Mesothelial cell of epicardium (in vitro differentiated cells): ENCODE measurements at places on chromosomes 7 and 10. TPM values are rescaled to one million over a fixed set of nuclear protein-coding genes. Genes with fewer than 3 reads are reported as not detected.
A peak's percentile ranks its signal among the peaks of the same experiment; 100 is the strongest.

COL1A2 gene
- 2,538 to 2,739 TPM (median 2,734 TPM) in 3 replicates for total RNA-seq

RADIL gene
- total RNA-seq: 3.3 to 4.2 TPM (median 4.0 TPM) in 3 replicates

PDLIM1 gene
- total RNA-seq: 121 to 131 TPM (median 122 TPM) in 3 replicates

BAG3 gene
- total RNA-seq: 22.2 to 23.3 TPM (median 23.0 TPM) in 3 replicates

SLC13A1 gene
- not detected in 3 replicates for total RNA-seq

ZPBP gene
- total RNA-seq: not detected in 3 replicates

LRRC4 gene
- total RNA-seq: 2.3 to 3.2 TPM (median 2.9 TPM) in 3 replicates

C7orf33 gene
- not detected in 3 replicates for total RNA-seq

ITPRID1 gene
- total RNA-seq: not detected in 3 replicates

MAGI2 gene
- 36.9 to 38.4 TPM (median 37.8 TPM) in 3 replicates for total RNA-seq

- no peak for DNase-seq
- H3K27me3 ChIP-seq: no peaks in the 10 kb centered on the region
- no peak overlapping the region for H3K27ac ChIP-seq
Observed at GRCh38 chr7:159040912-159041711, 103.6 kb downstream of the VIPR2 start.

DNA sequence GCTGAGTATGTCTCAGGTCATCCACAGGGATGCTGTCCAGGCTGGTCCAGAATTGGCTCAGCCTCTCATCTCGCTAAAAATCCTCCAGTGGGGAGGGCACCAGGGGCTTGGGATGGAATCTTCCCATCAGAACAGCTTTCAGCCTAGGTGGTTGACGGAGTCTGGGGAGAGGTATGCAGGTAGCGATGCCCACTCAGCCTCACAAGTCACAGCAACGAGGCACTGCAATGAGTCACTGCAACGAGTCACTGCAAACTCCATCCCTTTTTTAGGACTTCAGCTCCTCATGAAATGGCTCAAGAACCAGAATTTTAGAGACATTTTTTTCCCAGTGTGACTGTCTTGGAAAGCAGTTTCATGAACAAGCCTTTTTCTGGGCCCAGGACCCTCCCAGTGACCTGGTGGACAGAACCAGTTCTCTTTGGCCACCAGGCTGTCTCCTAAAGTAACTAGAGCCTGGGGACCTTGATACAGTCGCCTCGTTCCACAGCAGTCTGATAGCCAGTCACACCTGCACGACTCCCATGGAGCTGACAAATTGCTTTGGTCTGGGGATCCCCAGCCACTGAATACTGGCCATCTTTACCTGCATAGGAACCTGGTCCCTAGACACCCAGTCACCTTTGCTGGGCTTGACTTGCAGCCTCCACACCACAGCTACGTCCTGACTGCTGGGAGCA, 41.3 kb upstream of the PPP2R2D start:
- no peak overlapping the region for H3K27ac ChIP-seq
- no peak overlapping the region for H3K4me3 ChIP-seq
- no peaks in the 10 kb centered on the region for H3K4me1 ChIP-seq
- no peaks in the 10 kb centered on the region for H3K36me3 ChIP-seq

- no peak overlapping the region for H3K4me3 ChIP-seq
- H3K27ac ChIP-seq: no peak overlapping the region
Observed at GRCh38 chr7:14207138-14207537, 217.7 kb upstream of the ETV1 start.

DNA sequence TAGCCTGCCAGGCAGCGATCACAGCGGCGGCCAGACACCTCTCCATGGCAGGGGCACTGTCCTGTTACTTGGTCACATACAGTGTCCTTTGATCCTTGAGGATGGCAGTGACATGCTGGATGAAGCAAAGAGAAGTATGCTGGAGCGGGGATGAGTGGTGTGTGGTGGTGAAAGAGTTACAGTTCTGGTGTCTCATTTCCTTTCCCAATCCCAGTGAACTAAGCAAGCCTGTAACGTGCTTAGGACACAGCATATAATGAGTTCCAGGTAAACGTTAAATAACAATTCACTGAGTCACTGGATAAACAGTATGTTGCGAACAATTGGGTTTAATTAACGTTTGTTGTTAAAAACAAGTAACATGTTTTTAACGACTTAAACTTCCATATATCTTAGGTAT, 63.5 kb upstream of the LAMB1 start:
- H3K27ac ChIP-seq: no peak overlapping the region
- DNase-seq: no peak
- H3K36me3 ChIP-seq: no peaks in the 10 kb centered on the region
- H3K4me3 ChIP-seq: no peak overlapping the region
- peaks cover 18% of the 10 kb centered on the region for H3K4me1 ChIP-seq
- no peaks in the 10 kb centered on the region for H3K27me3 ChIP-seq

DNA sequence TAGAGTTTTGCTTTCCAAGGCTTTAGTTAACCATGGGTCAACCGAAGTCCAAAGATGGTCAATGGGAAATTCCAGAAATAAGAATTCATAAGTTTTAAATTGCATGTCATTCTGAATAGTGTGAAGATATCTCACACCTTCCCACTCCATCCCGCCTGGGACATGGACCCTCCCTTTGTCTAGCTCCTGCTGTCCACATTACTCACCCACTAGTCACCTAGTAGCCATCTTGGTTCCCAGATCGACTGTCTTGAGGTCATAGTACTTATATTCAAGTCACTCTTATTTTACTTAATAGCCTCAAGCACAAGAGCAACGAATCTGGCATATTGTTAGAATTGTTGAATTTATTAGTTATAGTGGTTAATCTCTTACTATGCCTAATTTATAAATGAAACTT, 366.6 kb downstream of the PRPF18 start:
- no peak overlapping the region for H3K27ac ChIP-seq
- H3K4me3 ChIP-seq: no peak overlapping the region
- H3K4me1 ChIP-seq: peaks cover 12% of the 10 kb centered on the region
- H3K36me3 ChIP-seq: no peaks in the 10 kb centered on the region
- H3K27me3 ChIP-seq: no peaks in the 10 kb centered on the region

DNA sequence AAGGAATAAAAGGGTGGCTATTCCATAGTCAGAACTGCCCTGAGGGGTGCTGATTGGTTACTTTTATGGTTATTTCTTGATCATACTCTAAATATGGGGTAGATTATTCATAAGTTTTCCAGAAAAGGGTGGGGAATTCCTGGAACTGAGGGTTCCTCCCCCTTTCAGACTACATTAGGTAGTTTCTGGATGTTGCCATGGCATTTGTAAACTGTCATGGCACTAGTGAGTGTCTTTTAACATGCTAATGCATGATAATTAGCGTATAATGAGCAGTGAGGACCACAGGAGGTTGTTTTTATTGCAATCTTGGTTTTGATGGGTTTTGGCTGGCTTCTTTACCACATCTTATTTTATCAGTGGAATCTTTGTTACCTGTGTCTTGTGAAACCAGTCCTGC, 26.5 kb upstream of the POT1 start:
- H3K36me3 ChIP-seq: peaks cover 4% of the 10 kb centered on the region
- no peaks in the 10 kb centered on the region for H3K4me1 ChIP-seq
- no peak overlapping the region for H3K27ac ChIP-seq
- no peak overlapping the region for H3K4me3 ChIP-seq
- no peaks in the 10 kb centered on the region for H3K27me3 ChIP-seq
- no peak for DNase-seq

DNA sequence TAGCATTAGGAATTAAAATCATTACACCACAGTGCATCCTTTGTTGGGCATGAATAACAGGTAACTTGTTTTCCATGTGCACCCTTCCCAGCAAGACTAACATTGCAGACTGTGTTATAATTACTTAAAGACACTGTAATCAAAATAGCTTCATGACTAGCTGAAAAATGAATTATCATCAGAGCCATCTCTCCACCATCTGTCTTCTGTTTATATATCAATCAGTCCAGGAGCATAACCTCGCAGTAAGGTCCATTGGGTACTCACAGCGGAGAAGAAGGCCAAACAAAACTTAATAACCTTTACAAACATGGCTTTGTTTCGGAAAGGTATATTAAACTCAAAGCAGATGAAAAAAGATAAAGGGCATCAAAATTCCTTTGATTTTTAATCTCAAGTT, 90.6 kb downstream of the ODAD2 start:
- H3K4me1 ChIP-seq: peaks cover 5% of the 10 kb centered on the region
- H3K27ac ChIP-seq: no peak overlapping the region
- H3K36me3 ChIP-seq: no peaks in the 10 kb centered on the region
- peaks cover 26% of the 10 kb centered on the region for H3K27me3 ChIP-seq

GRCh38 chr10:80498833-80499741, 38.6 kb upstream of the SH2D4B start:
- H3K27me3 ChIP-seq: no peaks in the 10 kb centered on the region
- DNase-seq: no peak
- no peak overlapping the region for H3K4me3 ChIP-seq
- peak overlapping the region; percentile 80 for H3K27ac ChIP-seq

DNA sequence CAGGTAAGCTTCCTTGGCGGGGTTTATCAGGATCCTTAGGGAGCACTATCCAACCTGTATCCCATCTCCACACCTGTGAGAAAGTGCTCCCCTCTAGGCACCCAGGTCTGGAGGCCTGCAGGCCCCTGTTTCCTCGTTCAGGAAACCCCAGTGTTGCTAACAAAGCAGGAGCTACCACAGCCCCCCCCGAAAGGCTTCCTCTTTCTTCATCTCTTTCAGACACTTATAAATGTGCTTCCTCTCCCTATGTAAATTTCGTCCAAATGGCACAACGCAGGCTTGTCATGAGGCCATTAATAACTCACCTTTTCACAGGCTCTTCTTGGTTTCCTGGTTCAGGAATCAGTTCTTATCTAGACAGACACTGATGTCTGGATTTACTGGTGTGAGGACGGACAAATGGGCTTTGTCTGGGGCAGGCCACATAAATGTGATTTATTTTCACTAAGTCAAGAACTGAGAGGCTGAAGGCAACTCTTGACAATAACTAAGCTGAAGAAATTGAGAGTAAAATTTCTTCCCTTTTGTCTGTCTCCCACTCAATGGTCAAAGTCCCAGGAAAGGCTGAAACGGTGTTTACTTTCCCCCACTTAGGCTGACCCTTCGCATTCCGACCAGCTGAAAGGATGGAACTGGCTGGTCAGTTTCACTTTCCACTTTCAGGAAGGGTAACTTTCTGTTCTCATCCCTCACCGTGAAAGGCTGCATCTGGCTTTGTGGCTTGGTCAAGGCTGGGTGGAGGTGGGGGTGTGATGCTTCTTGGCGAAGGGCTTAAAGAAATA, 46.8 kb downstream of the PIK3AP1 start:
- peak overlapping the region; percentile 48 for H3K27ac ChIP-seq
- H3K4me3 ChIP-seq: no peak overlapping the region
- H3K4me1 ChIP-seq: peaks cover 27% of the 10 kb centered on the region
- H3K27me3 ChIP-seq: peaks cover 30% of the 10 kb centered on the region
- no peak for DNase-seq

GRCh38 chr7:39527296-39527695, 38.9 kb upstream of the YAE1 start:
- peaks cover 9% of the 10 kb centered on the region for H3K4me1 ChIP-seq
- no peak overlapping the region for H3K27ac ChIP-seq
- H3K36me3 ChIP-seq: no peaks in the 10 kb centered on the region
- no peak overlapping the region for H3K4me3 ChIP-seq
- DNase-seq: no peak

- no peak for DNase-seq
- H3K36me3 ChIP-seq: no peaks in the 10 kb centered on the region
Observed at GRCh38 chr10:71211053-71211452, 1.3 kb upstream of the UNC5B start.

DNA sequence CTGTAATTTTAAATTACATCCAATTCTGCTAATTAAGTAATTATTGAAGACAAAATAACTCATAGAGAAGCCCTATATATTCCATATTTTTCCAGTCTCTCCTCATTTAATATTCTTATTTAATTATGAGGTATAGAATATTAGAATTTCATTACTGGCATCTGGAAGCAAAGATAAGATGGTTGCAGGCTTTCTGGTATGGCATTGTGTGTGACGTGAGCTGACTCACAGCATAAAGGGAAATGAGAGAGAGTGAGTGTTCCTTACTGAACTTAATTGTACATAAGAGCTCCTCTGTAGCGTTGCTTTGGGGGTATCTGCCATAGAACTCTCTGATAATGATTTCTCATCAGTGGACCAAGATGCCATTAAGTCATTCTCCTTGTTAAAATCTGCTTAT, 127.4 kb upstream of the TEX47 start:
- H3K4me3 ChIP-seq: no peak overlapping the region
- H3K4me1 ChIP-seq: no peaks in the 10 kb centered on the region
- no peak overlapping the region for H3K27ac ChIP-seq
- no peaks in the 10 kb centered on the region for H3K36me3 ChIP-seq

GRCh38 chr7:55557666-55558188, 14.6 kb downstream of the VOPP1 start:
- DNase-seq: no peak
- peaks cover 38% of the 10 kb centered on the region for H3K4me1 ChIP-seq
- H3K27ac ChIP-seq: no peak overlapping the region
- no peaks in the 10 kb centered on the region for H3K27me3 ChIP-seq
- no peak overlapping the region for H3K4me3 ChIP-seq
- H3K36me3 ChIP-seq: no peaks in the 10 kb centered on the region

DNA sequence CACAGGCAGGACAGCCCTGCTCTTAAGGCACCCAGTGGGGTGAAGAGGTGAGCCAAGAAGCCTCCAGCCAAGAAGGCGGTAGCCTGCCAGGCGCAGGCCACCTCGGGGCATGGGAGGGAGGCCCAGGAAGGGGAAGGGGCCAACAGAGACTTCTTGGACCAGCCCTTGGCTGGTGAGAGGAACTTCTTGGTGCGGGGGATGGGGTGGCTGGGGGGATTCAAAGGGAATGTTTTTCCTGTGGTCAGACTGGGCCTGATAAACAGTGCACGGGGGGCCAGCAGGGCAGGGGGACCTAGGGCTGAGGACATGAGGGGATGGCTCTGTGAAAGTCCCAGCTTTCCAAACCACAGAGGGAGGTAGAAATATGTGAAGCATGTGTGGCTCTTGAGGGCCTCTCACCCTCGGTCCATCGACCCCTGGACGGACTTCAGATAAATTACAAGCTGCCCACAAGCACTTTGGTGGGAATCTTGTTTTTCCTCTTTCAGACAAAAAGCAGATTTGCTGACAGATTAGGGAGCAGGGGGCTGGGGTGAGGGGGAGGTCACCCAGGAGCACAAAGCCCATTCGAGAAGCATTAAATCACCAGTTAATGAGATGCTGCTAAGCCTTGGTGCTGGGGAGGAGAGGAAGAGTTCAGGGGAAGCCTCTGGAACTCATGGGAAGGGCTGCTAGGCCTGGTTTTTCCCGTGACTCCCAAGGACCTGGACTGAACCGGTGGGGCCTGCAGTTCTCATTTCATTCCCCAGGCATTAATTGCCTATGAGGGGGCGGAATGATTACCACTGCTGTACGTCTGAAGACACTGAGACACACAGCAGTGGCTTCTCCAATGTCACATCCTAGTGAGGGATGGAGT, 11.3 kb downstream of the CRYGN start:
- H3K27me3 ChIP-seq: no peaks in the 10 kb centered on the region
- H3K27ac ChIP-seq: peak overlapping the region; percentile 99
- peak; percentile 60 for DNase-seq
- no peaks in the 10 kb centered on the region for H3K36me3 ChIP-seq
- peaks cover 68% of the 10 kb centered on the region for H3K4me1 ChIP-seq

- peaks cover 31% of the 10 kb centered on the region for H3K4me1 ChIP-seq
- no peak for DNase-seq
- H3K27me3 ChIP-seq: no peaks in the 10 kb centered on the region
- H3K4me3 ChIP-seq: no peak overlapping the region
- peaks cover 3% of the 10 kb centered on the region for H3K36me3 ChIP-seq
Observed at GRCh38 chr7:30347226-30348082, 63.1 kb downstream of the ZNRF2 start.

GRCh38 chr10:58666024-58666423, 153.4 kb downstream of the BICC1 start:
- H3K36me3 ChIP-seq: peaks cover 16% of the 10 kb centered on the region
- H3K27me3 ChIP-seq: peaks cover 6% of the 10 kb centered on the region
- H3K27ac ChIP-seq: peak overlapping the region; percentile 30
- DNase-seq: no peak
- H3K4me3 ChIP-seq: no peak overlapping the region
- peaks cover 9% of the 10 kb centered on the region for H3K4me1 ChIP-seq
